ENCODE measurements at places on chromosomes 5 and 9.

- DNase-seq, result no peak
Observed at GRCh38 chr5:4614088-4614487, 526.0 kb upstream of the ADAMTS16 start.

DNA sequence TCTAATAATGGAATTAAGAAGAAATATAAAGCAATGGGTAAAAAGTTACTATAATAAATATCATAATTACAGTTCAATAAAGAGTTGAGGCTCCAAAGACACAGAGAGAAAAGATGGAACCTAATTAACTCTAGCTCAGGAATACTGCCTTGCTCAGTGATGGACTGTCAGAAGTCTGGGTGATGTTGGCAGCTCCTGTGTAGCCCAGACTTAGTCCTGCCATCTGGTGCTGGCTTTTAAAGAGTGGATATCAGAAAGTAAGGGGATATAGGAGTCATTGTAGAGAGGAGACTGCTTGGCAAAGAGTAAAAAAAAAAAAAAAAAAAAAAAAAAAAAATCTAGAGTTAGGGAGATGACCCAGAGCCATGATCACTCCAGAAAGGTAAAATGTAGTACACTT lies 551.9 kb upstream of the DMAC1 start:
- no peak for DNase-seq

- peak; percentile 82 for DNase-seq
Observed at GRCh38 chr9:114387680-114388356, at the start of gene AKNA. AKNA (minus strand) TSS chr9:114387982; CDS start chr9:114381333, 6,649 bp downstream.

DNA sequence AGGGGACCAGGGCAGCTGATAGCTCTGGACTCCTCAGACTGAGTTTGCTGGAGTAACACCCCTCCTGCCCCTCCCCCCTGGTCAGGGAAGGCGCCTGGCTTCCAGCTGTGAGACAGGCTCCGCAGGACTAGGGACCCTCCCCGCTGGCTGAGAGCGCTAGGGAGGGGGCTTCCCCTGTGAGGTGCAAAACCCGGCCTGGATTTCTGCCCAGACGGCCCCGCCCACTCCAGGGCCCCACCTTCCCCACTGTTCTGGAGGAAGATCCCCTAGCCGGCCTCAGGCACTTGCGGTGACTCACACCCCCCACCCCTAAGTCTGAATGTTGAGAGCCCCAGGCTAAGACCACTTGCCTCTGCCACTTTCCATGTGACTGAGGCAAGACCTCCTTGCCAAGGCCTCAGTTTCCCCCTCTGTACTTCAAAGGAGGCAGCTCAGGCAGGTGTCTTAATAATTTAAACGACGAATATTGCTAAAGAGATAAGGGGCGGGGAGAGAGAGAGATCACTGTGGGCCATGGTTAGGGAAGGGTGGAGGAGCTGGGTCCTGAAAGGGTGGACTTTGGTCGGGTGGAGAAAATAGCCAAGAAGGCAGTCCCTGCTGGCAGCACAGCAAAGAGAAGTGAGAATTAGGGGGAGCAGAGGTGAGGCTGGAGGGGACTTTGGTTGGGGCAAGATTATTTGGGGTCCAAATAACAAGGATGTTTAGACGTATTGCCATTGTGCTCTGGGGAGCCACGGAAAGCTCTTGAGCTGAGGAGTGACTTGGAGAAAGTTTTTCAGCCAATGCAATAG lies 1.0 kb upstream of the DAB2IP start:
- DNase-seq, result peak; percentile 21

- DNase-seq, result no peak
Observed at GRCh38 chr5:180632768-180633167, 16.6 kb downstream of the FLT4 start.

GRCh38 chr9:13719446-13719845 lies 440.0 kb upstream of the MPDZ start:
- DNase-seq, result no peak

- DNase-seq, result no peak
Observed at GRCh38 chr9:108639696-108640095, 216.1 kb downstream of the ACTL7B start.

DNA sequence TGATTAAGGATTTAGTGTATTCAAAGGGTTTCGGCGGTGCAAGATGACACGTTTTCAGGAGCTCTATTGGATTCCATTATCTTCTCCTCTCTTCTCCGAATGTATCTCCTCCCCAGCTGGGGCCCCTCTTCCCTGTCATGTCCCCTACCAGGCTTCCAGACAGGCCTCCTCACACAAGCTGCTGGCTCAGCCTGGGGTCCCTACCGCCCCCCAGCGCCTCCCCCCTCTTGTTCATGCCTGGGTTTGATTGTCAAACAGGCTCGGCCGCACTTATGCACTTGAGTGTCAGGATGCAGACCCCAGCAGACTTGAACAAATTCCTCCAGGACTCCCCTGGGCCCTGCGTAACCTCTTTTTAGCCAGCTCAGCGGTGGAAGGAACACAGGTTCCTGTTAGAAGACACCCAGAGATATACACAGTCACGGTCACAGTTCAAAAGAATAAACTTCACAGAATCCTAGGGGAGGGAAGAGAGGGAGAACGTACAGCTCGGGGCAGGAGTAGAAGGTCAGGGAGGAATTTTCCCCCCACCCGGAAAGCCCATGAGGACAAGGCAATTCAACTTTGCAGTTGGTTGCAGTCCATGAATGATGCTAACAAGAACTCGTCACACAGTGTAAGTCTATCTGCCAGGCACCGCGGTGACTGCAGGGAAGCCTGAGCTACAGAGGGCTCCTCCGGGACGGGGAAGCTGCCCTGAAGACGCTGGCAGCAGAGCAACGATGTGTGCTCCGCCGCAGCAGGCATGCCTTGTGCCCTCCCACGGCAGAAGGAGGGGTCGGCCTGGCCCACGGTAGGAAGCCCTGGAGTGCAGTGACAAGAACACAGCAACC lies 560.0 kb downstream of the BNC2 start:
- DNase-seq, result no peak

GRCh38 chr5:1027631-1028441 lies 19.2 kb downstream of the NKD2 start:
- DNase-seq, result no peak

DNA sequence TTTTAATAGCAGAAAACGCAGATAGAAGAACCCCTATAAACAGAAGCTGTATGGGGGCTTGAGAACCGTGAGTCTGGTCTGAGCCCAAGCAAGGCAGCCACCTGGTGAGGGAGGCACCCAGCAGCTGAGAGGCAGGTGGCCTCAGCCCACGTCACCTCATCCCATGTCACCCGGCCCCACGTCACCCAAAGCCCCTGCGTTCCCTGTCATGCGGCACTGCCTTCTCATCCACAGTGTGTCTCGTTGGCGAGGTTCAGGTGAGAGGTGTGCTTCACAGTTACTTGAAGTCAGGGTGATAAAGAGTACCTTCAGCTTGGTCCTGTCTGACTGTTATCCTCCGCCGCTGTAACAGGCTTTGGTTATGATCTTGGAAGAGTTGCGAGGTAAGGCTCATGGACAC lies 80.6 kb upstream of the IRX4 start:
- no peak for DNase-seq

DNA sequence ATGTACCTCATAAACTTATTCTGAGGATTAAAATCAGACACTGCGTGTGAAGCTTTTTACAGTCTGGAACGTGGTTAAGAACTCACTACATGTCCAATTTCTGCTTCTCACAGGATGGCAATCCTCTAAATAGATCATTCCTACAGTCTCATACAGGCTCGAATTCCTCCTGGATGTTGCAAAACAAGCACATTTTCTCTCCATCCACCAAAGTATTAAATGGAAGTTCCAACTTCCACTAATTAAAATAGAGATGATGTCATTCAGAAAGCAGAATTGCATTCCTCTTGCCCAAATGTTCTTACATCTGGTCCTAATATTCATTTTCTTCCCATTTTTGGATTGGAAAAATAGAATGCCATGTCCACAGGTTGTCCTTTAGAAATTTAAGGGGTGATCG lies 145.5 kb upstream of the PCA3 start:
- DNase-seq, result no peak

DNA sequence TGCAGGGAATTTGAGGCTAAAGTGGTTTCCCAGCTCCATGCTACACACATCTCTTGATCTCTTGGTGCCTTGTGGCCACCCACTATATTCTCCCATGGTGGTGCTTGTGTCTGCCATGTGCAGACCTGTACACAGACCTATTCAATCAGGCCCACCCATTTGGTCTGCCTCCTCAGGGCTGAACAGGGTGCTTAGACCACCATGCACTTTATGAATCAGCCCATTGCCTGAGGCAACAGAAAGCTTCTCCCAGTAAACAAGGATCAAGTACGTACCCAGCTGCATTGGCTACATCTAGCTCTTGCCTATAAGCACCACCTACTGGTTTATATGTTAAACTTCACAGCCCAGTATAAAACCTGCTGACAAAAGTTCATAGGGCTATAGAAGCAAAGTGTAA lies 664.3 kb upstream of the EDIL3 start:
- DNase-seq, result no peak

DNA sequence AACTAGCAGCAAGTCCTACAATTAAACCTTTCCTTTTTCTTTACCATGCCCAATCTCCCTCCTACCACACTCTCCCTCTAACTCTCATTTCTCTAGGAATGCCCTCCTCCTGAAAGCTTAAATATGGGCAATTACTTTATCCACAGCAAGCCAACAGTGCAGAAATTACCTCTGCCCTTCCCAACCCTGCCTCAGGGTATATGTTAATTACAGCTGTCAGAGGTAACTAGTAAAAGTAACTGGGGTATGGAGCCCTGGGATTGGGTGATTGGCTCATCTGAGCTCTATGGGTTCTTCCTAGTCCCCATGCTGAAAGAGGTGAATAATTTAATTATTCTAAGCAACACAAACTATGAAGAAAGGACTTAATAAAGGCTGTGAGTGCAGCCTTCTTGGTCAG lies 478.9 kb upstream of the NMUR2 start:
- DNase-seq, result no peak
